Left colon (tissue), 2 donors: ENCODE measurements at places on chromosomes 5 and 9.

DNA sequence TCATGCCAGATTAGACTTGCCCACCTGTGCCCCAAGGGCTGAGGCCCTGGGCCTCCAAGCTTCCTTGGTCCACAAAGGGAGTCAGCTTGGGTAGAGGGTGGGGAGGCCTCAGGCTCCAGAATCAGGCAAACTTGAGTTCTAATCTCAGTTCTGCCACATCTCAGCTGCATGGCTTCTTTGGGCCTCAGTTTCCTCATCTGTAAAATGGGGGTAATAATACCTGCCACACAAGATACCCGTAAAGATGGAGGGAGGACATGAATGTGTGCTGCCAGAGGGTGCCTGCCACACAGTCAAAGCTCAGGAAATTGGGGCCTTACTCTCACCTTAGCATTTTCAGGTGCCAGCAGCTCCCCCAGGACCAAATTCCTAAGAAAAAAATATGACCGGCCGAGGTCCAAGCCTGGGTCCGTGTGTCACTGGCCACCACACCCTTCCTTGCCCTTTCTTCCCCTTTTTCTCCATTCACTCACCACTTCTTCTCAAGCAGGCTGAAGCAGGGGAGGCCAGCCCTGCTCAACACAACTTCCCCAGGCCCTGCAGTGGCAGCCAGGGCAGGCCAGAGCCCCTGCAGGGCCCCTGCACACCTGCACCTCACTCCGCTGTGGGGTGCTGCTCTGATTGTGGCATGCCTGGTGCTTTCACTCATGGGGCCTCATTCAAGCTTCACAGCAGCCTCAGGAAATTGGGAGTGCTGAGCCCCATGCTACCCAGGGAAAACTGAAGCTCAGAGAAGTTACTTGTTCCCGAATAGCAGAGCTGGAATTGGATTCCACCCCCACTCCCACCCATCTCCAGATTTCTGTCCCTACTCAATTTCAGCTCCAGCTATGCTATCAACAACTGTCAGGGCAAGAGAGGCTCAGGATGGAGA lies 3.9 kb downstream of the RGS14 start:
- DNase-seq: no peak

- DNase-seq: no peak
Observed at GRCh38 chr5:59955241-59955640, 61.7 kb upstream of the PDE4D start.

DNA sequence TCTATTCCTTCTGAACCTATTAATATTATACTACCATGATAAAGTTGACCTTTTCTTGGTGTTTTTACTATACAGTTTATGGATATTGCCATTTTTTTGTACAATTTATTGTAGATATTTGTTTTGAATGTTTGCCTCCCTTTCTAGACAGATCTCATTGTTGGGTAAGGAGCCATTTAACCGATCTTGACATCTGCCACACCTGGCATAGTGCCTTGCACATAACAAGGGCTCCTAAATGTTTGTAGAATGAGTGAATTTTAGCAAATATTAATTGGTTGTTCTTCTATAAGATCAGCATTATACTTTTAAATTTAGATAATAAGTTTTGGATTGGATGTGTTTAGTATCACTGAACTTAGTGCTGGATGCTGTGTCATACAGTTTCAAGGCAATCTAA lies 175.3 kb downstream of the GDNF start:
- no peak for DNase-seq

- DNase-seq: no peak
Observed at GRCh38 chr9:136081113-136081825, 13.8 kb downstream of the NACC2 start.

GRCh38 chr5:41240390-41240789 lies 27.1 kb upstream of the C6 start:
- DNase-seq: no peak

DNA sequence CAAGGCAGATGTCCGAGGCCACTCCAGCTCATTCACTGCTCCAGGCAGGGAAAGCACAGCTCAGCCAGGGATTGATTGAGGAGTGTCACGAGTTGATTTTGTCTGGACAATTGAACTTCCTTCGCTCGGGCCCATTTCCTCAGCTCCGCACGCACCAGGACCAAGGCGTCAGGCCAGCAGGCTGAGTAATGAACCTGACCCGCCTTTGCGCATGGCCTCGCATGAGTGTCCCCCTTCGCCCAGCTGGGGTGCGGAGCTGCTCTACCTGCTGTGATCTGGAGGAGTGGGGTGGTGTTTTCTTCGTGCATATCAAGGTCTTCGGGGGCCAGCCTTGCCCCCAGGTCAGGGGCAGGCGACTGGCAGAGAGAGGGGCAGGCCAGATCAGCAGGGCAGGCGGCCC lies 44.0 kb downstream of the VAV2 start:
- no peak for DNase-seq

DNA sequence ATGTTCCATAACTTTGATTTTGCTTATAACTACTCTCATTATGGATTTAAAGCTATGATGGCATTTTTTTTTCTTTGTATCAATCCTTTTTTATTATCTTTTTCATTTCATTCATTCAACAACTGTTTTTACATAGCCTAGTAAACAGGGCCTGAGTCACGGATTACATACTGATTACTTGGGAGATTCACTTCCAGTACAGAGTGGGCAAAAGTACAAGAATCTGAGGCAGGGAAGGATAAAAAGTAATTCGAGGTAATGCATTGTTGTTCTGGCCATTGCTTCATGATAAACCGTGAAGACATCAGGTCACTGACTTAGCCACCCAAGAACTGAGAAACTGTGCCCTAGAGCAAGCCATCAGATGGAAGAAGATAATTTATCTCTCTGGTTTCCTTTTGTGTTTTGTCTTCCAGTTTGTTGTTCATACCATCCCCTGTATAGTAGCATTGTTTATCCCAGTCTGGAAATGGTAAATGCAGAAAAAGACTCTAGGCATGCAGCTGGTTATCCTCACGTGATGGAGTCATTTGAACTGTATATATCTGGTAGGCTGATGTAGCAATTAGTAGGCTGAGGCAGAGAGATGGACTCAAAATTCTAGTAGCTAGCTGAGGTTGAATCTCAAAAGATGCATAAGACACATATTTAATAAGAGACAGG lies 145.6 kb downstream of the CNTLN start:
- no peak for DNase-seq

GRCh38 chr5:15065091-15065490 lies 193.5 kb upstream of the ANKH start:
- no peak for DNase-seq

GRCh38 chr5:81513982-81514381 lies 120.0 kb upstream of the ACOT12 start:
- DNase-seq: no peak

DNA sequence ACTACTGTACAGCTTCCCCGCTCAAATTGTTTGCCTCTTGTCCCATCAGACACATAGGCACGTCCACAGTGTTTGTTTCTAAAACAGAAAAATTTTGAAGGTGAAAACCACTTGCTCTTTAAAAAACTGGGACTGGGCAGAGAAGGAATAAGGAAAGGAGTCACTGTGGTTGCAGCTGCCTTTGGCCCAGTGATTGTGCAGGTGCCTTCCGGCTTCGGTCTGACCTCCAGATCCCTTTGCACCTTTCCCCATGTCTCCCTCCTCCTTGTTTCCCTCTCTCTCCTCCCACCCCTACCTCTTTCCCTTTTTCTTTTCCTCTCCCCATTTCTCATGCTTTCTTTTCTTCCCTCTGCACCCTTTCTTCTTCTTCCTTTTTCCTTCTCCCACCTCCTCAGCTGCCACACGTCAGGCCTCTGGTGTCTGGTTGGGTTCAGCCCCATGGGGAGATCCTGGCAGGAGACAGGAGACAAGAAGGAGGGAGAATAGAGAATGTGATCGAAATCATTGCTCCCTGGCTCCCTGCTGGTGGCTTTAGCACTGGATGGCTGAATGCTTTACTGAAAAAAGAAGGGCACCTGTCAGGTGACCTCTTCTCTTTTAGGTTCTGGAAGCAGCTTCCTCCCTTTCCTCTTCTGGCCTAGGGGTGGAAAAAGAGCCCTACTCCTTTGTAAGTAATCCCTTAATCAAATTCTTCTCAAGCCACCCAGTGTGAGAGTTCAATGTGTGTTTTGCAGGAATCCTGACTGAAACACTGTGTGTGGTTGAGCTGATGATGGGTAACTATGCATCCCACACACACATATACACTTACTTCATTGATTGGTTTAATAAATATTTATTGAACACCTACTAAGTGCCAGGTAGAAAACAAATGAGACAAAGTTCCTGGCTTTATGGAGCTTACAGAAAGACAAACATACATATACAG lies 267.3 kb downstream of the MAST4 start:
- DNase-seq: peak; percentile 10

DNA sequence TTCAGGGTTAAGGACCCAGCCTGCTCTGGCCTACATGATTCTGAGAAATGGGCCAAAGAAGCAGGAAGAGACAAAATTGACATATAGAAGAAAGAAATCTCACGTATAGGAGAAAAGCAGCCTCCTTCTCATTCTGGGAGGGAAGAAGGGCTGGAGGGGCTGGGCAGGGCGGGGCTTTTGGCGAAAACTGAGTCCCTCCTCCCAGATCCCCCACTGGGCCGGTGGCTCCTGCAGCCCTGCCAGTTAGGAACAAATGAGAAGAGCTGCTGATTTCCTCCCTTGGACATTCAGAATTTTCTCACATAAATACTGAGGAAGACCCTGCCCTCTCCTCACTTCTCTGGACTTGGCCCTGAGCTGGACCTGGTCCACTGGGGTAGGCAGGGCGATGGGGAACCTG lies at the start of gene WNT8A:
WNT8A (plus strand) TSS at position 332 of the 400 bp plus-strand sequence. CDS start 95 bp downstream, outside the sequence.
- DNase-seq: no peak

- DNase-seq: no peak
Observed at GRCh38 chr5:110343616-110344015, 382.9 kb downstream of the TMEM232 start.

DNA sequence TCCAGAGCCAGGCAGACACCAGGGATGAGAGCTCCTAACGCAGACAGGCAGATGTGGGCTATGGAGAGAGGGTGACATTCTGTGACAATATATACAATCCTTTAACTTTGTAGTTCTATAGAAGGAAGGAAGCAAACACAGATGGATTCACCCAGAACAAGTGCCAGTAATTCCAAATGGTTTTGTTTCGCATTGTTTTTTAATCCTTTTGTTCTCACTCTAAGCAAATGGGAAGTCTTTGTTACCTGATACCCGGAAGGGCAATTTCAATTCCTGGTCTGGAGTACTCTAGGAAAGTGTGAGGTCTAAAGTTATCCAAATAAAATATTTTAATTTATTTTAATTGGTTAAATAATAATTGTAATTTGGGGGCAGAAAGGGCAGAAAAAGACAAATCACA lies 2.5 kb downstream of the FRMD3 start:
- DNase-seq: no peak

DNA sequence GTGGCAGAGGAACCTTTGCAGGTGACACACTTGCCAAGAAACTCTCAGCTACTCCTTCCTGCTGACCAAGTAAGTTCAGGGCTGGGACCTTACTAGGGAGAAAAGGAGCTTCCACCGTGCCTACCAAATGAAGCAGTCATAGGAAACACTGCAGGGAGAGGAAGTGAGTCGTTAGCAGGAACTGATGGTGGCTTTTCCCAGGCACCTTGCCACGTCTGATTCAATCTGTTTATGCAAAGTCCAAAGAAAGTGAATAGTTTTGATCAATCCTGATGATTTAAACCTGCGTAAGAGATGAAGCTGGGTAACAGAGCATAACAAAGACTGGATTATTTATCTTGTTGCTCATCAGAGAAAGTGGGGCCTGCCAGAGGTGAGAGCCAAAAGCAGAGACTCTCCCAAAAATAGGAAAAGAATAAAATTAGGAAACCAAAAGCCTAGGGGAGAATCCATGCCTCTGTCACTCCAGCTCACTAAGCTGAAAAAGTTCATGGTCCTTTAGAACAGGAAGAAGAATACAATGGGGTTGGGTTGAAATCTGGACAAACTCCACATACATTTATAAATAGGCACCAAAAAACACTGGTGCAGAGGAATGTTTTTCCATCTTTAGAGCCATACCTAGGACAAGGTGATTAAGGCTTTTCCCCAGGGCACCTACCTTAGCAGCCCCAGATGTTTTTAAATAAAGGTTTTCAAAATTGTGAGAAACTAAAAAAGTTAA lies 9.3 kb upstream of the PFDN1 start:
- no peak for DNase-seq

DNA sequence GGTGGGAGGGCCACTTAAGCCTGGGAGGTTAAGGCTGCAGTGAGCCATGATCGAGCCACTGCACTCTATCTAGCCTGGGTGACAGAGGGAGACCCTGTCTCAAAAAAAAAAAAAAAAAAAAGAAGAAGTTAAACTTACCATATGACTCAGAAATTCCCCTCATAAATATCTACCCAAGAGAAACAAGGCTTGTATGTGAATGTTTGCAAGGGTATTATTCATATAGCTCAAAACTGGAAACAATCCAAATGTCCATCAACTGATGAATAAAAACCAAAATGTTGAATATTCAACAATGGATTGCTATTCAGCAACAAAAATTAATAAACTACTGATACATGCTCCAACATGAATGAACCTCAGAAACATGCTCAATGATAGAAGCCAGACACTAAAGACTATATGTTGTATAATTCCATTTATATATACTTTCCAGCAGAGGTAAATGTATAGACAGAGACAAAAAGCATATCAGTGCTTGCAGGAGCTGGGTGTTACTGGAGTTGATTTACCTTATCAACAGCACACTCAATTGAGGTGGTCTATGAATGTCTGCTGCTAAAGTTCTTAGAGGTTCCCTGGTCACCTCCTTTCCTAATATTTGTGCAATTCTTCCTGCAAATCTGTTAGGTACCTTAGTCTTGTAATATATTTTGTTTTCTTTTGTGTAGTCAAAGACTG lies 5.3 kb upstream of the SREK1 start:
- no peak for DNase-seq
